ENCODE measurements at places on chromosomes 5 and 9.

DNA sequence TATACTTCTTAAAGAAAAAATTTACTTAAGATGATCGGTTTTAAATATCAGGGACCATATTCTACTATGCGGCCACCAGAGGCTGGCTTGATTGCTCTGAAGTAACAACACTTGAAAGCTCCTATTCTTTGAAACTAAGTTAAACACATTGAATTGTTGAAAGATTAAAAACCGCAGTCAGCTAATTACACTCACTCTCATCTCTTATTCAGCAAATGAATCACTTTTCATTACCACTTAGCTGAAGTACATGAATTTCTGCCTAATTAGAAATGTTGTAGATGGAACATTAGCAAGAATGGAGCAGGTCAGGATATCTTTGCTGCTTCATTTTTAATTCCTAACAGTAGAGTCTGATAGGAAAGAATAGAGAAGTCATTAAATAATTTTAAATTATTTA lies 42.3 kb downstream of the LSM11 start:
- DNase-seq: no peak

DNA sequence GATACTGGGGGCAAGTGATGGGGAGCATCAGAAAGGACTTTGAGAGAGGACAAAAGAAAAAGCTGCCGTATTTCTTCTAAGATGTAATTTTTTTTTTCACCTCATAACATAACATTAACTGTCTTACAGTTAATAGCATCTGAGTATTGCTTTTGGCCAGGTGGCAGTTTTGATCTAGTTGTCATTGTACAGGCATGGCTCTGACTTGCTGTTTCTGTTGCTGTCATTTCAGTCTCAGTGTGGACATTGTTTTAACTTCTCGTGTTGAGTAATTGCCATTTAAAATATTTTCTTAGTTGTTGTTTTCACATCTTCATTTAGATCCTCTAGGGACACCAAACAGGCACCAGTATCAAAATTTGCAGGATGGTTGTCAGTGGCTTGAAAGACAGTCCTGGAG lies 12.4 kb downstream of the SMAD5 start:
- DNase-seq: no peak

- DNase-seq: no peak
Measured at GRCh38 chr5:56861893-56862485, 46.6 kb downstream of the MAP3K1 start.

GRCh38 chr9:135814421-135815095 lies 92.8 kb downstream of the CAMSAP1 start:
- no peak for DNase-seq

GRCh38 chr5:124704594-124705284 lies 41.7 kb downstream of the ZNF608 start:
- DNase-seq: no peak

GRCh38 chr9:137371521-137371941 lies 51.4 kb downstream of the EXD3 start:
- no peak for DNase-seq

GRCh38 chr9:32716425-32716824 lies 66.9 kb upstream of the TMEM215 start:
- DNase-seq: no peak

DNA sequence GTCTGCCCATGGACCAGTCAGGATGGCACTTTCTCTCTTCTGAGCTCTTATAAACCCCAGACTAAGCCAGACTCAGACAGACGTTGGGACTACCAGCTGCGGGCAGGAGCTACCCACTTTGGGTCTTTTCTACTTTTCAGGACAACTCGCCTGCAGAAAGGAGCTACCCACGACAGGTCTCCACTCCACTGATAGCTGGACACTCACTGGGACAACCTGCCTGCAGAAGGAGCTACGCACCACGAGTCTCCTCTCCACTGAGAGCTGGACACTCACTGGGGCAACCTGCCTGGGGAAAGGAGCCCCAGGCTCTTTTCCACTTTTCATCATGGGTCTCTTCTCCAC lies 1440.2 kb upstream of the ACO1 start:
- no peak for DNase-seq

Data from stimulated activated CD8-positive, alpha-beta memory T cell treated with anti-CD3 and anti-CD28 coated beads, Interleukin-15, amount 100 ng/mL, for 48 hours (primary cell).